ENCODE measurements at places on chromosomes 7 and 10.
A peak's percentile ranks its signal among the peaks of the same experiment; 100 is the strongest.

GRCh38 chr10:95560278-95561176 is 644 bp downstream of the SORBS1 start:
- peak; percentile 69 for DNase-seq

GRCh38 chr7:2644562-2645273 is 12.9 kb downstream of the TTYH3 start:
- DNase-seq: no peak

DNA sequence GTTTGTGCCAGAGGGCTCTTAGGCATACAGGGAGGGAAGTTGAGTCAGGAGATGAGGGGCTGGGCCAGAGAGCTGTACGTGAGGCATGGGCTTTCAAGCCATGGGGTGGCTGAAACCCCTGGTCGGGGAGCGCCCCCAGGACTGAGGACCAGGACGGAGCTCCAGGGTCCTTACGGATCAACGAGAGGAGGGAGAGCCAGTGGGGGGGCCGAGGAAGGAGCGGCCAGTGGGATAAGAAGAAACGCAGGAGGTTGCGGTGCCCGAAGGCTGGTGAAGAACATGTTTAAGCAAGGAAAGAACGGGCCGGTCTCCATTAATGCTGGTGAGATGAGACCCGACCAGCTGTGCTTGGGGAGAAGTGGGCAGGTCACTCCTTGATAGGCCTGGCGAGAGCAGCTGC is 43.6 kb upstream of the BHLHA15 start:
- no peak for DNase-seq

- DNase-seq: no peak
These were observed 11.2 kb downstream of the IL2RA start for GRCh38 chr10:6050801-6051445.

DNA sequence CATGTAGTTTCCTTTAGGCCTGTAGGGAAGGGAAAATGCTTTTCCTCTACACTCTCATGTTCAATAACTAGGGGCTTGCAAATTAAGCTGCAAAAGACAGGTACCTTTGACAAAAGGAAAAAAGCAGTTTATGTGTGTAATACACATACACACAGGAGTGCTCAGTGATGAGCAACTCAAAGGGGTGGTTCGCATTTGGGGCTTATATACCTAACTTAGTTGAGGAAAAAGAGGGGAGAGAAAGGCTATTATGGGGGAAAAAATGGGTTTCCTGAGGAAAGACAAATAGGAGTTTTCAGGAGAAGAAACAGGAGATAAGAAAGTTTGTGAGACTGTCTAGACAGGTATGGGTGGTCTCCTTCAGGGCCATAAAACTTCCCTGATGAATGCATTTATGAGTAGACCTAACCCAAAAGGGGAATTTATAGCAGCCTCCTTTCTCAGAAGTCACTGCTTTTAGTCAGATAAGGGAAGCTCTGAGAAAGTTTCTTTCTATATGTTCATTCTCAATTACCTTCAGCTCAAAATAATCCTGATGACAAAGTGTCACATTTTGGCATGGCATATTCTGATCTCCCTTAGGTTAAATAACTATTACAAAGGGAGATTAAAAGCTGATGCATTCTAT is 55.2 kb upstream of the EZH2 start:
- no peak for DNase-seq

GRCh38 chr7:79317728-79318127 is 135.7 kb downstream of the MAGI2 start:
- no peak for DNase-seq

GRCh38 chr10:116098411-116099022 is 174.5 kb downstream of the GFRA1 start:
- no peak for DNase-seq

- no peak for DNase-seq
These were observed 4.9 kb downstream of the PFKFB3 start for GRCh38 chr10:6207658-6208057.

DNA sequence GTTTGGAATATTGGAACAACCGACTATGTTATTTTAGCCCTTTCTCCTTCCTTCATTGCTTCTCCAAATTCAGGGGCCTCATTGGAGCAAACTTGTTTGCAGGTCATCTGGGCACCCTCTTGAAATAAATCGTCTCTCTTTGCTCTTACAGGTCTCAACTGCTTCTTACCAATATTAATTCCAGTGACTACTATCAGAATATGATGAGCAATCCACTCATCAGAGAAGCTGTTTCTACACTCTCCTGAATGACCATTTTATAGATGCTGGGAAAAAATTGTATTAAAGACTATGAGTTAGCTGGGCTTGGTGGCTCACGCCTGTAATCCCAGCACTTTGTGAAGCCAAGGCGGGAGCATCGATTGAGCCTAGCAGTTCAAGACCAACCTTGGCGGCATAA is 12.5 kb upstream of the HNRNPF start:
- DNase-seq: no peak

GRCh38 chr7:2953099-2953498 is 90.6 kb downstream of the CARD11 start:
- no peak for DNase-seq

GRCh38 chr10:8260645-8261044 is 206.2 kb downstream of the GATA3 start:
- DNase-seq: no peak

GRCh38 chr10:27319752-27320431 is 79.3 kb upstream of the ACBD5 start:
- no peak for DNase-seq

DNA sequence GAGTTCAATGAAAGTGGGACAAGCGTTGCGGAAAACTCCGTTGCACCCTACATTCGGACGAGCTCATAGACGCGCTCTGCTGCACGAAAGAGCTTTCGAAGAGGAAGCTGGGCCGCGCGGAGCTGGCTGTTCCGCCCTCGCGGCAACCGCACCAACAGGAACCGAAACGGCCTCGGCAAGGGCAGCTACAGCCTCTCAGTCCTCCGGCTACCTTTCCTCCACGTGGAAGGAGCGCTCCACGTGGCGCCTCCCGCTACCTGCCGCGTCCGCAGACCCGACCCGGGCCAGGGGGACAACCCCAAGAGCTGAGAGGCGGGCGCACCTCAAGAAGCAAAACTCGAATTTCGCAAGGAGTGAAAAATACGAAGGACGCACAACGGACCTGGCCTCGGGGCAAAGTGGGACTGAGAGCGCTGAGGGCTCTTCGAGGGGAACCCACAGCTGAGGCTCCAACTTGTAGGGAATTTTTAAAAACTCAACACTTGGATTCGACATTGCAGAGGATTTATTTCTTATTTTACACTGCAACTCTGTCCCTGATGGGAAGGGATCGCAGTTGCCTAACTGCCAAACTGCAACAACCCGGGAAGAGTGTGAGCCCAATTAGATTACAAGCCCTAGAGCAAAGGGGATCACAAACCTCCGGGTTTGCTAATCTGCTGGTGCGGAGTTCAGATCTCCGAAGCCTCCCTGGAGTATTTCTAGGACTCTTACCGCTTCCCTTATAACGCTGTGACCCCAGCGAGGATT is 1.4 kb downstream of the HPSE2 start:
- DNase-seq: no peak

DNA sequence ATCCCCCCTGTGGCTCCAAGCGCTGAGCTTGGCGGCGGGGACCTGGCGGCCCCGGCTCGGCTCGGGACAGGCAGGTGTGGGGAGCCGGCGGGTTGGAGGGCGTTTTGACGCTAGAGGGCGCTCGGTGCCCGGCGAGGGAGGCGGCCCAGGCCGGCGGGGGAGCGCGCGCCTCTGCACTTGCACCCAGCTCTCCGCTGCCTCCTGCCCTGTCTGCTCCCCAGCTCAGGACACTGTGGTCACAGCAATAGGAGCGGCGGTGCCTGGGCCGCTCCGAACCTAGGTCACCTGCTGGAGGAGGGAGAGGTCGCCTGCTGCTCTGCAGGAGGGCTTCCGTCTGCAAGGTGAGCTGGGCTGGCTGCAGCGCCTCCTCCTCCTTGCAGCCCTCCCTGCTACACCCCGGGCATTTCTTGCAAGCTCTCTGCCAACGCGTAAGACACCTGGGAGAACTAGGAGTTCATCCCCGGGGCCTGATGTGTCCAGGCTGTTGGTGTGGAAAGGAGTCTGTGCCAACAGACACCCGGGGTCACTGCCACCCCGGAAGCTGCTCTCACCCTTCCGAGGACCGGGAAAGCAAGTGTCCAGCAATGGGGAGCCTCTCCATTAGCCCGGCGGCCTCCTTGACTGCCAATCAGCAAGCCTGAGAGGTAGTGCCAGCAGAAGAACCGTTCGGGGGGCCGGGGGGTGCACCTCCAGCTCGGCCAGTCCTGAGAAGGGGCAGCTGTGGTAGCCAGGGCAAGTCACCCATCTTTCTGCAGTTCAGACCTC is 620.4 kb downstream of the GALNT17 start:
- peak; percentile 41 for DNase-seq

DNA sequence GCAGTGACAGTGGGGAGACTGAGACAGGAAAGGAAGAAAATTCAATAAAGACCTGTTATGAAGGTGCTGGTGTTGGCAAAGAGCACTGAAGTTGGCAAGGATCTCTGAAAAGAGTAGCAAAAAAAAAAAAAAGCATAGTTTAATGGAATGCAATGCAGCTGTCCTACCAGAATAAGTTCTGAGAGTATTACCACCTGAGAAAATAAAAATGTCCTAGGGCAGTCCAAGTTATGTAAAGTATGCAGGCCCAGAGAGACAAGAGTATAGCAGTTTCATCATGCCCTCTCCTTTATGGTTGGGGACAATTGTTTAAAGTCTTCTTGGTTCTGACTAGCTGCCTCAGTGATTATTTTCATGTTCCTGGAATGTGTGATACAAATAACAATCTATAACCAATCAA is 1092.8 kb downstream of the SORCS3 start:
- DNase-seq: no peak

DNA sequence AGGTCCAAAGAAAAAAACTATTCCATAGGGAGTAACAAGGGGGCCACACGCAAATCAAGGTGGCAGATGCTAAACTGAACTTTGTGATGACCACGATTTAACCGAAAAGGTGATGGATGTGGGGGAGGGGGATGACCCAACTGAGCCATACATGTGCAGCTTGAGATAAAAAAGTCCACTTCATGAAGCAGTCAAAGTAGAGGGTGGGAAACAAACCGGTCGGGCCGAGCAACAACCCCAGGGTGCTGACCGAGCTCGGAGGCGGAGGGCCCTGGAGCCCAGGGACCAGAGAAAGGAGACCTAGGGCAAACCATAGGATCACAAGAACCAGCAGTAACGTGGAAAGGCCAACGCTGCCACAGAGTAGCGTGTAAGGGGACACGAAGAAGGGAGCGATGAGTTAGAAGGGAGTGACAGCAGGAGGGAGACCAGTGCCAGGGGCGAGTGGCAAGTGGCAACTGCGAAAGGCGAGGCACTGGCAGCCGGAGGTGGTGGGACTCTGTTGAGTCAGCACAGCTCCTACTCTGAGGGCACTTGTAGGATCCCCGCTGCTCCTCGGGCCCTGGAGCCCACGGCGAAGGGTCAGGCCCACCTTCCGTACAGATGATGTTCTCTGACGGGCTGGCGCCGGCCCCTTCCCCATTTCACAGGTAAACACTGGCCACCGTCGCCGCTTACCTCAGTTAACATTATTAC is 540 bp downstream of the SNX13 start:
- DNase-seq: peak; percentile 46

DNA sequence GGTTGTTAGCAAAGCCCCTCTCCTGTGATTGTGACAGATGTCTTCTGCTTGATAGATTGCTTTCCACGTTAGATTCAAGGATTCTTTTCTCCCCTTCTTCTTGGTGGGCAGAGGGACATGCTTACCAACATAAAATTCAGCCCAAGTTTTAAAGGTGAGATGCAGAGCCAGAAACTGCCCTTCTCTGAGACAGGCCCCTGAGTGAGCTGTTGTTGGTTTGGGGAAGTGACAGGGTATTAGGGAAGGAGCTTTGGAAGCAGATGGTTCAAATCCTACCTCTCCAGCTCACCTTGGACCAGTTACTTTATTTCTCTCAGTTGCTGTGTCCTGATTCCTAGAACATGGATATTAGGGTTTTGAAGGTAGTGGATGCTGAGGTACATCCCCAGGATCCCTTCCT is 53.0 kb downstream of the SORCS3 start:
- no peak for DNase-seq

- peak; percentile 55 for DNase-seq
These were observed 189.9 kb upstream of the ADO start for GRCh38 chr10:62614389-62615157.

DNA sequence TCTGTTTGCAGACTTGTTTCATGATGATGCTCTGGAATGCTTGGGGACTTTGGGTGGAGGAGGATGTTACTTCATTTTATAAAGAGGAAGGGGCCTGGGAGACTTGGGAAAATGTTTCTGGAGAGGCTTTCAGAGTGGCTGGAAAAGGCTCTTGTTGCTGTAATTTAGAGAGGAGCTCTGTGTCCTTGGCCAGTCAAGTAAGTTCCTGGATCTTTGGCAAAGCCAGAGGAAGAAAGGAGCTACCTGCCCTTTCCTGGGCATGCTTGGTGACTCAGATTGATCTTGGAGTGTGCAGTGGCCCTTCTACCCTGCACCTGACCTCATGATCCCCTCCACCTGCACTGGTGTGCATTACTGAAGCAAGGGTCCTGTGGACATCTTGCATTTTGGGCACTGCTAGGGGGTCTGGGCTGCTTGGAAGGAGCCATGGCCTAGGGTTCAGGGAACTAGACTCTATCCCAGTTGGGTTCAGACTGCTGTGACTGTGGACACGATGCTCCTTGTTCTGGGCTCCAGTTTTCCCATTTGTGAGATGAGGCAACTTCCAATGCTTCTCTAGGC is 56.1 kb downstream of the ADCYAP1R1 start:
- DNase-seq: no peak

DNA sequence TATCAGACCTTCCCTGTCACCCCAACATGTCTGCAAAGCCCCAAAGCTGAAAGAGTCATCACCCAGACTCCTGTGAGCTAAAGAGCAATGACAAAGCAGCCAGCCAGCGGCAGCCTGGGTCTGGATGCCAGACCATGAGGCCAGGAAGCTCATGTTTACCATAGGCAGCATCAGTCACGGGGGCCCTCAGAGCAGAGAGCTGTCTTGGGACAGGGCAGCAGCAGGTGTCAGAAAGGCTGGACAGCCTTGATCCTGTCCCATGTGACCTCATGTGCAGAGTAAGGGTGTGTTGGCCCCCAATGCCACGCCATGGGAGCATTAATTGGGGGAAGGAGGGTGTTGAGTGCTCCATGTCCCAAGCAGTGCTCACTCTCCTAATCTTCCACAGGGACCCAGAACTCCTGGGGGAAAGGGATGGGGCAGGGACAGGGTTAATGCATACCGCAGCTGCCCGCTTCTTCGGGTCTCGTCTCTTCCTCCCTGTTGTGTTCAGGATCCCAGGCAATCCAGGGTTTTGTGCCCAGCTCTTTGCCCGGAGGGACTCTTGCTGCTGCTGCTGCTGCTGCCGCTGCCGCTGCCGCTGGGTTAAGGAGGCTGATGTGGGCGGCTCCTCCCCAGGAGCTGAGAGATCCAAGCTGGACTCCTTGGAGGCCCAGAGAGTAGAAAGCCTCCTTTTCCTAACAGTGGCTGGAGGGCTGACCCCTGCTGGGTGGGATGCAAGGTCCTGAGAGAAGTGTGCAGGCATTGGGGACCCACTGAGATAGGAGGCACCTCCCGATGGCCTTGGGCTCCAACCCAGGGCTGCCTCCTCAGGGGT is 7.1 kb downstream of the CCDC201 start:
- DNase-seq: no peak

DNA sequence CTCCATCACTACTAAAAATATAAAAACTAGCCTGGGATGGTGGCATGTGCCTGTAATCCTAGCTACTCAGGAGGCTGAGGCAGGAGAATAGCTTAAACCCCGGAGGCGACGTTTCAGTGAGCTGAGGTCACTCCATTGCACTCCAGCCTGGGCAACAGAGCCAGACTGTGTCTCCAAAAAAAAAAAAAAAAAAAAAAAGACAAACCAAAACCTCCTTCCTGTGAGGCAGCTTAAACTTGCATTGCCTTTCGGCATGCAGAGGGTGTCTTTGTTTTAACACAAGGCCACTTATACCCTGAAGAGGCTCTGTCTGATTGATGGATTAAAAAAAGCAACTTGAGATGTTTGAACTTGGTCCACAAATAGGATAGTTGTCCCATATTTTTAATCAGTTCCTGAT is 128.4 kb upstream of the RSU1 start:
- DNase-seq: no peak

Measured in dorsolateral prefrontal cortex (tissue), 122 donors.